Astrocyte (in vitro differentiated cells and primary cell): ENCODE measurements at places on chromosomes 12 and 14. TPM values are rescaled to one million over a fixed set of nuclear protein-coding genes. Genes with fewer than 3 reads are reported as not detected.

The BEGAIN gene
- total RNA-seq, result 0.54 and 0.89 TPM in 2 replicates

The TAS2R43 gene
- 0.52 and 0.58 TPM in 2 replicates for total RNA-seq

The EPYC gene
- total RNA-seq, result 0.26 and 0.39 TPM in 2 replicates

The SPIC gene
- total RNA-seq, result not detected in 2 replicates

The DAO gene
- total RNA-seq, result not detected in 2 replicates

The SRGAP1 gene
- total RNA-seq, result 15.2 TPM in 2 replicates

The KCNC2 gene
- not detected in 2 replicates for total RNA-seq

The ART4 gene
- not detected in 2 replicates for total RNA-seq

The ASB2 gene
- 0.25 TPM in 1 of 2 replicates, not detected in the other for total RNA-seq

The RPL10L gene
- total RNA-seq, result not detected in 2 replicates

DNA sequence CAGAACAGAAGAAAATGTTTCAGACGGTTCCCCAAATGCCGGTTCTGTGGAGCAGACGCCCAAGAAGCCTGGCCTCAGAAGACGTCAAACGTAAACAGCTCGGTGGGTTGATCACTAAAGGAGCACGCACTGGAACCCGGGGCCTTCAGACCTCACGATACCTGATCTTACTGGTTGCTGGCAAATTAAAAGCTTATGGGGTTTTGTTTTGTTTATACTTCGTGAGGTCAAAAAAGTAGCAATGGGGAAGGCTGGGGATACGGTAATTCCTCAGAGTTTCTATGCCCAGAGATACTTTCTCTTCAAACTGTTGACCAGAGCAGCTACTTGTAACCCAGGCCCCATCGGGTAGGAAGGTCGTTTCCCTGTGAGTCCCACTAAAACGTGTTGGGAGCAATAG, 1.7 kb downstream of the CDKN1B start:
- H3K4me1 ChIP-seq, result peaks cover 52% of the 10 kb centered on the region
- peaks cover 15% of the 10 kb centered on the region for H3K36me3 ChIP-seq
- H3K27ac ChIP-seq, result peak overlapping the region; percentile 92

GRCh38 chr12:11954181-11954580, 116.6 kb upstream of the BCL2L14 start:
- no peak overlapping the region for H3K4me3 ChIP-seq
- DNase-seq, result no peak
- H3K27me3 ChIP-seq, result peaks cover 3% of the 10 kb centered on the region

- H3K27ac ChIP-seq, result no peak overlapping the region
- no peaks in the 10 kb centered on the region for H3K36me3 ChIP-seq
- no peaks in the 10 kb centered on the region for H3K4me1 ChIP-seq
- peaks cover 12% of the 10 kb centered on the region for H3K27me3 ChIP-seq
Observed at GRCh38 chr12:4420138-4420670, 25.4 kb downstream of the FGF6 start.

- peaks cover 12% of the 10 kb centered on the region for H3K4me1 ChIP-seq
- H3K27me3 ChIP-seq, result no peaks in the 10 kb centered on the region
- no peak for DNase-seq
Observed at GRCh38 chr14:75433631-75434071, 5.8 kb downstream of the JDP2 start.

- peaks cover 3% of the 10 kb centered on the region for H3K27me3 ChIP-seq
- H3K27ac ChIP-seq, result no peak overlapping the region
- DNase-seq, result no peak
- no peaks in the 10 kb centered on the region for H3K4me1 ChIP-seq
- H3K4me3 ChIP-seq, result no peak overlapping the region
- H3K36me3 ChIP-seq, result no peaks in the 10 kb centered on the region
Observed at GRCh38 chr12:112671564-112671963, 120.0 kb upstream of the RPH3A start.

DNA sequence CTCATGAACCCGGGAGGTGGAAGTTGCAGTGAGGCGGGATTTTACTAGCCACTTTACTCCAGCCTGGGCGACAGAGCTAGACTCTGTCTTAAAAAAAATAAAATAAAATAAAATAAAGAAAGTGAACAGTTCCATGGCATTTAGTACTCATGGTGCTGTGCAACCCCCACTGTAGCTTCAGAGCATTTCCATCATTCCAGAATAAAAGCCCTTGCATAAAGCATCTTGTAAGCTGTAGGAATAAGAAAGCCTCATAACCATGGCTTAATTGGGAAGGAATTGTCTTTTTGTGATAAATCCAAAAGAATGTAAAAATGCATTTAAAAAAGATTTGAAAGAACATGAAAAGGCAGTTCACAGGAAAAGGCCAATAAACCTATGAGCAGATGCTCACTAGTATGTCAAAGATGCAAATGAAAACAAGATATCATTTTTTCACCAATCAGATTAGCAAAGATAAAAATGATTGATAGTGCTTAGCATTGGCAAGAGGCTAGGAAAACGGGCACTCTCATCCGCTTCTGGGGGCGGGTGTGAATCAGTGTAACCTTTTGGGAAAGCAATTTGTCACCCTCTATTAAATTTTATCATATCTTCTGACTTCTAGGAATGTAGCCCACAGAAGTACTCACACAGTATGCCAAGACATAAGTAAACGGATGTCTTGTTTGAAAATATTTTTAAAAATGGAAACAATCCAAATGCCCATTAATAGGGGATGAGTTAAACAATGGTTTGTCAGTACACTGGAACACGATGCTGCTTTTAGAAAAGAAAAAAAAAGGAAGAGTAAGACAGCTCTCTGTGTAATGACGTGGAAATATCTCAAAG, 46.6 kb downstream of the CFAP251 start:
- no peaks in the 10 kb centered on the region for H3K4me1 ChIP-seq
- no peak overlapping the region for H3K4me3 ChIP-seq
- no peak overlapping the region for H3K27ac ChIP-seq
- peaks cover 2% of the 10 kb centered on the region for H3K36me3 ChIP-seq
- H3K27me3 ChIP-seq, result no peaks in the 10 kb centered on the region
- DNase-seq, result peak; percentile 92

GRCh38 chr12:115598871-115599811, 678.4 kb downstream of the MED13L start:
- H3K4me3 ChIP-seq, result peak overlapping the region; percentile 34
- H3K27me3 ChIP-seq, result peaks cover 6% of the 10 kb centered on the region
- peaks cover 3% of the 10 kb centered on the region for H3K4me1 ChIP-seq
- no peak overlapping the region for H3K27ac ChIP-seq
- peak; percentile 62 for DNase-seq

DNA sequence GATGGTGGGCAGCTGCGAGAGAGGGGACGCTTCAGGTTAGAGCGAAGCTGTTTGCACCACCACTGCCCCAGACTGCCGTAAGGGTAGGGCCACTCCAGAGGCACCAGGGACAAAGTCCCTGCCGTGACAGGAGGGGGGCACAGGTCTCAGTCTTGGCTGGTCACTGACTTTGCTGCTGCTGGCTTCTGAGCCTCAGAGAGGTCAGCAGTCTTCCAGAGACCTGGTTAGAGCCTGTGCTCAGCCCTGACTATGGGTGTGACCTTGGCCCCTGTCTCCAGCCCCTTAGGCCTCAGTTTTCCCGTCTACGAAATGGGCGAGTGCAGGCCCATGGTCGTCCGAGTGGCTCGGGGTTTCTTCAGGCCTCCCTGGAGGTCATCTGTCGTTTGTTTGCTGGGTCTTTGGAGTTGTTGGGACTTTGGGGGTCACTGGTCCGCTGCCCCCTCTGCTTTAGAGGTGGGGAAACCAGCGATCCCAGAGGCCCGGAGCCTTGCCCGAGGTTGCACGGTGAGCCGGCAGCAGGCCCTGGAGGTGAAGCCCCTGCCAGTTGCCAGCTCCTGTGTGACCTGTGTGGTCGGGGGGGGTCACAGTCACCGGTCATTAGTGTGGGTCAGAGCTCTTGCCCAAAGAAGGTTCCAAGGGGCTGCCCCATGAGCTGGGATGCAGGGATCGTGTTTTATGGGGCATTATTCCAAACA, 15.3 kb downstream of the MEG3 start:
- peaks cover 24% of the 10 kb centered on the region for H3K36me3 ChIP-seq
- H3K27me3 ChIP-seq, result no peaks in the 10 kb centered on the region
- peaks cover 40% of the 10 kb centered on the region for H3K4me1 ChIP-seq
- no peak for DNase-seq

GRCh38 chr12:120445911-120446843, at the start of the genes GATC and TRIAP1:
Gene GATC, plus strand, starts transcription at chr12:120446444. Its CDS starts 37 bp downstream, at chr12:120446481.
Gene TRIAP1, minus strand, starts transcription at chr12:120446384. Its CDS starts 12 bp downstream, at chr12:120446372.
- H3K4me1 ChIP-seq, result peaks cover 12% of the 10 kb centered on the region
- H3K36me3 ChIP-seq, result peaks cover 28% of the 10 kb centered on the region

DNA sequence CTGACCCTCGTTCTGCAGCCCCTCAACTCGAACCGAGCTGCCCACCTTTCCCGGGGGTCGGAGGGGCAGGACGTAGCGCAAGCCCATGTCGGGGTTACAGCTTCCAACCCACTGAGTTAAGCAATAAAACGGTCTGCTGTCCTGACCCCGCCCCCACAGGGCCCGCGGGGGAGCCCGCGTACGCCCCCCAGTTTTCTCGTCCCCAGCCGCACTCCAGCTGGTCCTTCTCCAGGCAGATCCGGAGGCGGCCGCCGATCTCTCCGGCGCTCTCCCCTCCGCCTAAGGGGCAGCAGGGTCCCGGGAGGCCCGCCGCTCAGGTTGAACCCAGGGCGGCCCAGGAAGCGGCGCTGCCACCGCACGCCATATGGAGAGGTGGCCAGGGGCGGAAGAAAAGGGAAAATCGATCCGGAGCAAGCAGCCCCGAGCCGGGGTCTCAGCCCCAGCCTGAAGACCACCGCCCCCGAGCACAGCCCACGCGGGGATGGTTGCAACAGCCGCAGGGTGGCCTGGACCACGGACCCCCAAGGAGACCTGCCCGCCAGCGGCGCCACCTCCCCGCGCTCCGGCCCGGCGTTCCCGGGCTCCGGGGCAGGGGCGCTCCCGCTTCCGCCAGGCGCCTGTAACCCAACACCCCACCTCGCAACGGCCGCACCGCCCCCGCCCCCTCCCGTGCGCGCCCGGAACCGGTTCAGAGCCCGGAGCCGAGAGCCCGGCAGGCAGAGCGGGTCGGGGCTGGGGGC, 760 bp downstream of the ACTN1 start:
- H3K4me1 ChIP-seq, result peaks cover 68% of the 10 kb centered on the region
- H3K36me3 ChIP-seq, result peaks cover 28% of the 10 kb centered on the region
- peak overlapping the region; percentile 92 for H3K27ac ChIP-seq
- H3K4me3 ChIP-seq, result peak overlapping the region; percentile 89

GRCh38 chr14:35332517-35333263, 40.5 kb downstream of the PSMA6 start:
- H3K4me1 ChIP-seq, result peaks cover 8% of the 10 kb centered on the region
- no peaks in the 10 kb centered on the region for H3K27me3 ChIP-seq
- no peak overlapping the region for H3K4me3 ChIP-seq
- no peak overlapping the region for H3K27ac ChIP-seq
- DNase-seq, result no peak

GRCh38 chr12:16189849-16190248, 87.6 kb downstream of the SLC15A5 start:
- no peak overlapping the region for H3K27ac ChIP-seq
- H3K4me3 ChIP-seq, result no peak overlapping the region
- H3K27me3 ChIP-seq, result no peaks in the 10 kb centered on the region
- no peaks in the 10 kb centered on the region for H3K36me3 ChIP-seq
- DNase-seq, result peak; percentile 3
- no peaks in the 10 kb centered on the region for H3K4me1 ChIP-seq

DNA sequence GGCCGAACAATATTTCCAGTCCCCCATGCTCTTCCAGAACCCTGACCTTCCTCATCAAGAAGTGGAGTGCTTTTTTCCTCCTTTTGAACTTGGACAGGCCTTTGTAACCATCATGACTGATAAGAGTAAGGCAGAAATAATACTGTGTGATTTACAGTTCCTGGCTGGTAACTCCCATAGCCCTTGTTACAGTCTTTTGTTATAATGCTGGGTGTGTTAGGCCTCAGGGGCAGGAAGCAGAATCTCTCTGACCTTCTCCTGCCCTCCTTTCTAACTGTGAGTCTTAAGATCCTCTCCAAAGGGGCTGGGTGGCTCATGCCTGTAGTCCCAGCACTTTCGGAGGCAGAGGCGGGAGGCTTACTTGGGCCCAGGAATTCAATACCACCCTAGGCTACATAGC, 59.5 kb downstream of the BCAT1 start:
- no peak for DNase-seq
- no peaks in the 10 kb centered on the region for H3K4me1 ChIP-seq
- no peaks in the 10 kb centered on the region for H3K27me3 ChIP-seq
- no peak overlapping the region for H3K4me3 ChIP-seq
- no peak overlapping the region for H3K27ac ChIP-seq

GRCh38 chr12:105947906-105948305, 190.8 kb downstream of the NUAK1 start:
- no peak overlapping the region for H3K4me3 ChIP-seq
- H3K27me3 ChIP-seq, result no peaks in the 10 kb centered on the region
- H3K36me3 ChIP-seq, result no peaks in the 10 kb centered on the region
- H3K27ac ChIP-seq, result no peak overlapping the region
- no peaks in the 10 kb centered on the region for H3K4me1 ChIP-seq

DNA sequence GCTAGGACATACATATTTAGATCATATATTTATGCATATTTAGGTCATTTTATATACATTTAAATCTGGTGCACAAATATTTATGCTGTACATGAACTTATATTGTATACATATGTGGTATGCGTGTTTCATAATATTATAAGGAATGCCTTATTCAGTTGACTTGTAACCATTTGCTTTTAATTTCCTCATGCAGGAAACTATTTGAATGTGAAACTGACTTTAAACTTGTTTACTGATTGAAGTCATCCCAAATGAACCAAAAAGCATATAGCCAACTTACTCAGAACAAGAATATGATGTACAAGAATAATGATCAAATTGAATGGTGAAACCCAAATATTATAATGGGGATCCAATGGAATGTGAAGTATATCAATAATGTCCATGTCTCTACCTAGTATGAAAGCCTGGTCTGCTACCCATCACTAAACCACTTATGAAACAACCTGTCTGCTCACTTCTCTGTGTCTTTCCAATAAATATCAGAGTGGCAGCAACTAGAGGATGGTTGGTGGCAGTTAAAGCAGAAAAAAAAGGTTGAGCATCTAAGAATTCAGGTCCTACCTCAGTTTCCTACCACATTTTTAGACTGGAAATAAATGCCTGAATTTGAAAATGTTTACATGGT, 38.3 kb downstream of the RPS6KA5 start:
- no peak overlapping the region for H3K27ac ChIP-seq
- DNase-seq, result no peak
- H3K36me3 ChIP-seq, result no peaks in the 10 kb centered on the region
- no peaks in the 10 kb centered on the region for H3K27me3 ChIP-seq
- H3K4me1 ChIP-seq, result no peaks in the 10 kb centered on the region
- H3K4me3 ChIP-seq, result no peak overlapping the region

GRCh38 chr14:49972131-49972671, 79.3 kb downstream of the ARF6 start:
- H3K36me3 ChIP-seq, result no peaks in the 10 kb centered on the region
- H3K4me1 ChIP-seq, result peaks cover 51% of the 10 kb centered on the region
- H3K27ac ChIP-seq, result peak overlapping the region; percentile 66
- no peaks in the 10 kb centered on the region for H3K27me3 ChIP-seq
- DNase-seq, result peak; percentile 66

- no peak overlapping the region for H3K4me3 ChIP-seq
- H3K27ac ChIP-seq, result no peak overlapping the region
- H3K36me3 ChIP-seq, result no peaks in the 10 kb centered on the region
- no peaks in the 10 kb centered on the region for H3K27me3 ChIP-seq
Observed at GRCh38 chr14:78848234-78848820, 678.2 kb downstream of the NRXN3 start.
